Stimulated activated CD4-positive, alpha-beta T cell treated with anti-CD3 and anti-CD28 coated beads, Interleukin-1b, Interleukin-23, amount 100 ng/mL, for 1 hour (primary cell): ENCODE measurements at places on chromosomes 4 and X.

DNA sequence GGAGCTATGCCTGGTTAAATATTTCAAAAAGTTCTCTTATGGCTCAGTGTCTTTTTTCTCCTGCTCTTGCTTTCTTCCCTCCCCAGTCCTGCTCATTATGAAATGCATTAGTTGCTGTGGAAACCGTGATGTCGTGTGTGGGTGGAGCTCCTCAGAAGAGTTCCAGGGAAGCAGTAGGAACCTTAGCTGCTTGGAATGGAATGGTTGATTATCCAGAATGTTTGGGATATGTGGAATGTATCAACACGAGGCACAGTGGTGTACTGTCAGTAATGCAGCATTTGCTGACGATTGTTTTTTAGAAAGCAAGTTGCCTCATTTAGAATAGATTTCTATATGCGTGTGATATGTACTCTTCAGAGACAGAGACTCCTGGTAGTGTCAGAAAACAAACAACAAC is 333.2 kb downstream of the ARHGAP10 start:
- no peak for DNase-seq

DNA sequence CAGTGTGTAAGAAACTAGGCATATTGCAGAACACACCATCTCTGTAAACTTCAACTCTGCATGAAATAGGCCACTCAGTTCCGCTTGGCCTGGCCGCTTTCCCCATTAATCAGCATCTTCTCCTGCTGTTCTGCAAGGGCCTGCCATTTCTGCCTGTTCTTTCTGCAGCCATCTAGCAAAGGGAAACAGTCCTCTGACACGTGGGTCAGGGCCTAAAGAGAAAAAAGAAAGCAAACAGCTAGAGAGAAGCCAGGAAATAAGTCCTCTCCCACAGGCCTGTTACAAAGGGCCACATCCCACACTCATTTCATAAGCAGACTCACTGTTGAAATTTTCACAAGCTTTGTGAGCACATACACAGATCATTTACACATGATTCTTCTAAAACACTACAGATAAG is 130.1 kb downstream of the PDE5A start:
- DNase-seq, result no peak

DNA sequence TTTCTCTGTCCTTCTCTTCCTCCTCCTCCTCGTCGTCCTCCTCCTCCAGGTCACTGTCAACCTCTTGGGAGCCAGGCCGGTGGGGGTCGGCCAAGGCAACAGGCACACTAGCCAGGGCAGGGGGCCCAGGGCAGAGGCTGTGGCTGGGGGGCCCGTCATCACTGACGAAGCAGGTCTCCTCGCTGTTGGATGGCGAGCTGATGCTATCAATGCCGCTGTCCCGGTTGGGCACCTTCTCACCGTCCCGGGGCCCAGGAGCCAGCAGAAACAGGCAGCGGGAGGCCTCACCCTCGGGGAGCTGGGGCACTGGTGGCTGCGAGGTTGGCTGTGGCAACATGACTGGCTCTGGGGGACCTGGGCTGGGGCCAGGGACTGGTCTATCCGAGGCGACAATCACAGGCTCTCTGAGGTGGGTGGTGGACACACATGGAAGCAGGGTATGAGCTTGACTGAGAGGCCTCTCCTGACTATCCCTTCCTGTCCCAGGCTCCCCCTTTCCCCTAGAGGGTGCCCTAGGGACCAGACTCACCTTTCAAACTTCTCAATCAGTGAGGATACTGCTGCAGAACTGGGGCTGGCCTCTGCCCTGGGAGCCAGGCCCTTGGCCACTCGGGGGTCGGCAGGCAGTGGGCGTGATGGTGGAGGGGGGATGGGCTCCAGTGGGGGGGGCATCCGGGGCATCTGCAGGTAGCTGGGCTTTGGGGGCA is 25.8 kb downstream of the FGD1 start:
- DNase-seq, result no peak

DNA sequence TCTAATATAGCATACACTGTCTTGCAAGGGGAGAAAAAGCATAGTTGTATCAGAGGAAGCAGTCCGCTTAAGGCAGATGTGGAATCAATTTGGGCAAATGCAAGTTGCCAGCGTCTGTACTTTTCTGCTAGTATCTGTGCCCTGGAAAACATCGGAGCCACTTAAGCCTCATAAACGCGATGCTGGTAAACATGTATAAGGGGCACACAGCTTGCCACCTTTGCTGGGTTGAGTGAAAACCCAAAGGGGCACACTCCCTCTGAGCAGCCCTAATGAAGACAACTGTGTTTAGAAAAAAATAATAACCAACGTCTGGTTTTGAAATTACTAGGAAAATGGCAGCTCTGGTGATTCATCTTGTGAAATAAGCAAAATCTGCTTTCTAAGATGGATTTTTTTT is 24.3 kb downstream of the SMIM20 start:
- no peak for DNase-seq

DNA sequence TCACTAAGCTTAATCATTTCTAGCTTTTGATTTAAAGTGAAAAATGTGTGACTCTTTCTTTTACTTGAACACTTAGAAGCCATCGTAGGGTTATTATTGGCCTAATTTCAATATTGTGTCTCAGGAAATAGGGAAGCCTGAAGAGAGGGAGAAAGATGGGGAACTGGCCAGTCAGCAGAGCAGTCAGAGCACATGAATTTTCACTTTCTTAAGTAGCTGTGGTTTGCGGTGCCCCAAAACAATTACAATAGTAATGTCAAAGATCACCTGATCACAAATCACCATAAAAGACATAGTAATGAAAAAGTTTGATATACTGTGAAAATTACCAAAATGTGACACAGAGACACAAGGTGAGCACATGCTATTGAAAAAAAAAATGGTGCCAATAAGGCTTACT is 45.5 kb downstream of the CENPC start:
- DNase-seq, result no peak

DNA sequence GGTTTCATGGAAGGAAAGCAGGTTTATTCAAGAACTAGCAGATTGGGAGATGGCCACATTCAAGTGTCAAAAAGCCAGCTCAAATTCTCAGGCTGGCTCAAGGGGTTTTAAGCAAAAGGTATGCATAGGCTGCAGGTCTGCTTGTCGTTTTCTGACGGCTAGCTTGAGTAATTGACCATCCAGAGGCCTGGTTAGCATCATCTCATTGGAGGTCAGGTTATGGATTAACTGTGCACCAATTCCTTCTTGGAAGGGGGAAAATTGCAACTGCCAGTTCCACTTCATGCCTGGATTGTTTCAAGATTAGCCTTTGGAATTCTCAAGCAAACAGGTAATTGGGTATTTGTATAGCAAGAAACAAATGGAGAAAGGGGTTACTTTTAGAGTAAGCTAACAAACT is 62.1 kb downstream of the FUNDC1 start:
- DNase-seq, result no peak
